Glutamatergic neuron (in vitro differentiated cells): ENCODE measurements at places on chromosomes 3 and 15.

GRCh38 chr15:65215496-65215895 is 4.2 kb upstream of the CILP start:
- no peak for DNase-seq

DNA sequence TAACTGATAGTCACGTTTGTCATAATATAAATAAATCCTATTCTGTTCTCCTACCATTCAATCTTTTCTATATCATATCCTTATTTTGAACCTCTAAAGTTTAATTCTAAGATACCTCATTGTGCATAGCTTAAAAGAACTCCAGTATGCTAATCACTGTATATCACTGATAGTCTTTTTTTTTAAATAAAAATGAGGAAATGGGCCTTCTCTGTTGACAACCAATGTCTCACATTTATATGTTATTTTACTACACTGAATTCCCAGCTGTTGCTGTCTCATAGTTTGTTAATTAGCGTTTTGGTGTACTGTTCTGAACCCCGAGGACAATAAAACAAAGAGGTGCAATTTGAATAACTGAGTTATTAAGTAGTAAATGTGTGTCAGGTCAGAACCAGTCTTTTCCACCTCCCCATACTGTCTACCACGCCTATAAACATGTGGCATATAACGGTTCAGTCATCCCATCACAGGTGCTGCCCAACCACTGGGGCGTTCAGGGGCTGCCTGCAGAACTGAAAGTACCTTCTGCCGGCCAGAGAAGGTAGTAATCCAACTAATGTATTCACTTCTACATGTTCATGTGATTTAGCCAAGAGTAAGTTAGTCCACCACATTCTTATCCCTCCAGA is 14.9 kb downstream of the CBLB start:
- no peak for DNase-seq

DNA sequence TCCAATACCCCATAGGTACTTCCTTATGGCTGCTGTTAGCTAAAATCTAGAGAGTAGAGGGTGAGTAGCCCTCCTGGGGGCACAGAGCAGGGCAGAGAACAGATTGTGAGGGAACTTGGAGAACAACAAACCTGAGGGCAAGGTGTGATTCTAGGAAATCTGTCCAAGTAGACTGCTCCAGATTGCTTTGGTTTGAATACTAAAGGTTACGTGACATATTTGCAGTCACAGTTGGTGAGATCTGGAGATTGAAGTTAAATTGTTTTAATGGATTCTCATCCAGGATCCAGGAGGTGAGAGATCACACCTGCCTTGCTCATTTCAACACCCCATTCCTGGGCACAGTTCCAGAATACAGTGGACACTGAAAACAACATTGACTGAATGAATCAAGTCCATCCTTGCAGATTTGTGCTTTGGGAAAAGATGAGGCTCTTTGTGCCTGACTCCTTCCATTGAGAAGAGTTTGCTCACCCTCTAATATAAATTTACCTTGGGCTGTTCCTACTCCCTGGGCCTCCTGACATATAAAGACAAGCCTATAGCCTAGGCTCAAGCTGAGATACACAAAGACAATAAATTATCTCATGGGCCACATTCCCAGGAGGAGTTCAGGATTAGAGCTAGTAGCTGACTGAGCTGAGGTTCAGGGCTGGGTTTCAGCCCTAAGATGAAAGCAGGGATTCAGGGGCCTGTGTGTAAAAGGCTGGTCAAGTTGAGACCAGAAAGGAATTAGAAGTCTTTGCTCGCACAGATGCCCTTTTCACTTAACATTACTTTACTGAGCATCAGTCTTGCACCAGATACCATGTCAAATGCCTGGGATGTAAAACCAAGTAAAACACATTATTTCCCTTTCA is 400.9 kb upstream of the MCTP2 start:
- DNase-seq = no peak

DNA sequence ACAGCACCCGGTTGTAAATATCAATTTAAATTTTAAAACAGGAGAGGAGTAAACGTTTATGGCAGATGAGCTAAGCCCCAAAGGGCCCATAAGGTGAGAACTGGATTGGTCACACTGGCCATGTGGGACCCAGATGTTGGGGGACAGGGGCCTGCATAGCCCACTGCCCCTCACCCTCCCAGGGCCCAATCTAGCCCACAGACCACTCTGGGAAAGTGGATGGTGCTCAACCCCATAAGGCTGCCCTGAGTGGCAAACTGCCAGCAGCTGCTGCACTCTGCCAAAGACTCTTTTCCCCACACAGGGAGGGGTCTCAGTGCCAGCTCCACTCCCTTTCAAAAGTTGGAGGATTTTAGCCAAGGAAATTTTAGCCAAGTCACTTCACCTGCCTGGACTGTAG is 42.5 kb downstream of the CCDC12 start:
- no peak for DNase-seq

DNA sequence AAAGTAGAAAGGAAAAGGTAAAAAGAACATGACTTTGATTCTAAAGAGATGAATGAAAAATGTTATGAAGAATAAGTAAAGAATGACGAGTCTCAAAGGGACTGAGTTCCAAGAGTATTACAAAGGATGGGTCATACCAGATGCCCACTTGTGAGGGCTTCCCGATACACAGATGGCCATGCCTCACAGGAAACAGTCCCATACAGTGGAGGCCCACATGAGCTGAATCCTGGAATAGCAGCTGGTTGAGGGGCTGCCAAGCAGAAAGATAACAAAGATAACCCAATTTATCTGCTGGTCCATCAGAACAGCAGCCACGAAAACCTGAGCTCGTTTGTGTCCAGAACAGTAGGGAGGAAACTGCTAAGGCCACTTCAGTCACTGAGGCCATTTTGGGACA is 3.7 kb downstream of the SSR3 start:
- no peak for DNase-seq

DNA sequence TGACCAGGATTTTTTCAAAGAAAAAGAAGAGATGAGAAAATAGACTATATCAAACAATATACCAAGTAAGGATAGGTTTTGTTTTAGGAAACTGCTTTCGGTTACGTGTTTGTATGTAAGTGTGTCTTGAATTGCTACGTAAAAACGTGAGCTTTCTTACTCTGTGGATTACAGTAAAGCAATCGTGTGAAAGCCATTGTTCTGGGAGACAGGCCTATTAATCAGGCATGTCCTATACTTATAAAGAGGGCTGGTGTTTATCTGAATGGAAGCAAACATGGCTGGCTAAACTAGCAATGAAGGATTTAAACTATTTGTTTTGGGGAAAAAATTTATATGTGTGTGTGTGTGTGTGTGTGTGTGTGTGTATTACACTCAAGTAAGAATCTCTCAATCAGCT is 2.6 kb downstream of the EHHADH start:
- no peak for DNase-seq

GRCh38 chr3:184346480-184347190 is 9.2 kb downstream of the FAM131A start:
- DNase-seq = no peak

DNA sequence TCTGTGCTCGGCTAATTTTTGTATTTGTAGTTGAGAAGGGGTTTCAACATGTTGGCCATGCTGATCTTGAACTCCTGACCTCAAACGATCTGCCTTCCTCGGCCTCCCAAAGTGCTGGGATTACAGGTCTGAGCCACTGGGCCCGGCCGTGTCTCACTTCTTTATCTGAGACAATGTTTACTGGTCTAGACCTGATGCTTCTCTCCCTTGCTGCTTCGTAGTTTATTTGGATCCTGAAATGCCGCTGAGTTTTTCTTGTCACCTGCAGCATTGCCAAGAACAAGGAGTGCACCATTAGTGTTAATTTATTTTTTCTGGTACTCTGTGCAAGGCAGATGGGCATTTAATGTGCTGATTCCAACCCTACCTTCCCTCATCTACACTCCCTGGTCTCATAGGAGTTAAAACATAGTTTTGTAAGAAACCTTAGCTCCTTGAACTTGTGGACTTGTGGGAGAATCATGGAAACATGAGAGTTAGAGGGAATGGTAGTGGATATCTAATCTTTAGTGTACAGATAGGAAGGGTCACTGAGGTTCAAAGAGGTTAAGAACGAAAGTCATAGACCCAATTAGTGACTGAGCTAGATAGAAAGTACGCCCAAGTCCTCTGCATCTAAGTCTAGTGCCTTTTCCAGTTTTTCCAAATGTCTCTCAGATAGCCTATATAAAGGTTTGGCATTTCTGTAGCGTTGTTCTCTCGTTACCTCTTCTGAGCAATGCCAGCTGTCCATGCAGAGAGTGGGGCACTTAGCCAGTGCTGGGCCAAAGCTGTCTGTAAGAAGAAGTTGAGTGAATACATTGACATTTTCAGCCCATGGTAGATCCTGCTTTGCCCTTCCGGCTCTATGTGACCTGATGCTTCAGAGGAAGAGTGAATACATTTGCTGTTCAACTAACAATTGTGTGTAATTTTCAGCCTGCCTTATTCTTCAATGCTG is 244.1 kb downstream of the LPP start:
- DNase-seq = no peak

DNA sequence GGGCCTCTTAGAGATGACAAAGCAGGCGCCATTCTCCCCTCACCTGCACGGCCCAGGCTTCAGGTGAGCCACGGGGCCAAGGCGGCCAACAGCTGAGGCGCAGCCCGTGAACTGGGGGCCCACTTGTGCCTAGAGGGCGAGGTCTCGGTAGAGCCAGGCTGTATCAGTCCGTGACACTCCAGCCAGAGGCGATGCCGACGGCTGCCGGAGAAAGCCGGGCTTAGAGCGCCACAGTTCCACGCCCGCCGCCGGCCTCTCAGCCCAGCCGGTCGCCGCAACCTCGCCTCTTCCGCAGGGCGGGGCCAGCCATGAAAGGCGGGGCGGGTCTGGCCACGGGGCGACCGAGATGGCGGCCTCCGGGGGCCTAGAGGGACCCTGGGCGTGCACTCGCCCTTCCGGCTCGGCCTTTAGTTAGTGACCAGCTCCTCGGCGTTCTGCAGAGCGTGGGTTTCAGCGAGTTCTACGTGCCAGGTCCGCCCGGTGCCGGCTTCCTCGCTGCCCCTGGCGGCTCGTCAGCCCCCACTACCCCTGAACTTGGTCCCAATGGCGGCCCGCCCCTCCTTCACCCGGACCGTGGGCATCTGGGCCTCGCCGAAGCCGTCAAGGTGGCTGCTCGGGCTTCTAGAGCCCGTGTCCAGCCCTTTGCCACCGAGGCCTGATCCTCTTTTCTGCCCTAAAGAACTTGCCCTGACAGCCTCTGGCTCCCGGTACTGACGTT is at the start of gene ZNF621:
TSS of gene ZNF621 (plus strand) at position 393 of the 718 bp plus-strand sequence. CDS start 881 bp downstream, outside the sequence.
- peak; percentile 96 for DNase-seq

DNA sequence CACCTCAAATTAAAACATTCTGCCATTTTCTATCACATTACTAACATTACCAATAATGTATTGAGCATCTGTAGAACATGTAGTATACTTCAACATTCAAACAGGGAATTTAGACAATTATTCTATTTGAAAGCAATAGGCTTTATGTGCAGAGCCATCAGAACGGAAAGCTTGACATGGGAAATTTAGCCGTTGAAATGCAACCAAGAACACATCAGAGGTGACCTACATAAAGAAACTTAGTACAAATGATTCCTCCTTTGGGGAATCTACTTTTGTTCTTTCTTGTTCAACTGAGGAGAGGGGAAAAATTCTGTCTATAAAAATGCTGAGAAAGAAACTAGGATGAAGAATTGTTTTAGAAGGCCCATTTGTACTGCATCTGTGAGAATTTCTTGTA is 38.6 kb upstream of the RBMS3 start:
- no peak for DNase-seq

DNA sequence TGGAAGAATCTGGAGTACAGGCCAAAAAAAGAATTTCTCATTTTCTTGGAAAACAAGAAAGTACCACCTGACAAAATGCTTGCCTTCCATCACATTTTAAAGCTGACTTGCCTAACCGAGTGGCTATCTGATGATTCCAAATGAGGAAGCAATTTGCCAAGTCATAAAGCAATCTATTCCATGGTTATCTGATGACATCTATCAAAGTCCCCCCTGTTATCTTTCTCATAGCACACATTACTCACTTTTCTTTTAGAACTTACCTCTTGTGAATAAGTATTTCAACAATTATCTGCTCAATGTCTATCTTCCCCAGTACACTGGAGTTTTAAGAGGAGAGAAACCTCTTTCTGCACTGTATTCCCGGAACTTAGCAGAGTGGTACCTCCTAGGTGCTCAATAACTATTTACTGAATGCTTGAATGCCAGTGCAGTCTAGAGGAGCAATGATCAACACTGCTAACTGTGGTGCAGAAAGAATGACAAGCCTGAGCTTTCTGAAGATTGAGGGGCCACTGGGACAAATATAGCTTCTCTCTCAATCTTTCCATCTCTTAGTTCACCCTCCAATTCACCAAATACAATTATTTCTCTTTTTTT is 186.3 kb upstream of the ATP11B start:
- DNase-seq = no peak

DNA sequence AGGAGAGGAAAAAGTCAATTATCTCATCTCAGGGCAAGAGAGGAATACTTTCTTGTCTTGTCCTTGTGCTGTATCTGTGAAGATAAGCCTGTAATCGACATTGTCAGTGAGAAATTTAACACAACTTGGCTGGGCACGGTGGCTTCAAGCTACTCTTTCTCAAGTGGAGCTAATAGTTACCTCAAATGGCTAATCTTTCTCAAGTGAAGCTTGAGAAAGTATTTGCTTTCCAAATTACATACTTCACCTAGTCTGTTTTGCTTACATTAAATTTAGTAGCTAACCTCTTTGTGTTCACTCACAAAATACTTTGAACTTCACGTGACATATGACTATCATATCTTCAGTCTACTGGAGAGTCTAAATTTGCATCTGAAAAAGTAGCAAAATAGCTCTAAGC is 48.3 kb upstream of the B3GALNT1 start:
- DNase-seq = no peak

DNA sequence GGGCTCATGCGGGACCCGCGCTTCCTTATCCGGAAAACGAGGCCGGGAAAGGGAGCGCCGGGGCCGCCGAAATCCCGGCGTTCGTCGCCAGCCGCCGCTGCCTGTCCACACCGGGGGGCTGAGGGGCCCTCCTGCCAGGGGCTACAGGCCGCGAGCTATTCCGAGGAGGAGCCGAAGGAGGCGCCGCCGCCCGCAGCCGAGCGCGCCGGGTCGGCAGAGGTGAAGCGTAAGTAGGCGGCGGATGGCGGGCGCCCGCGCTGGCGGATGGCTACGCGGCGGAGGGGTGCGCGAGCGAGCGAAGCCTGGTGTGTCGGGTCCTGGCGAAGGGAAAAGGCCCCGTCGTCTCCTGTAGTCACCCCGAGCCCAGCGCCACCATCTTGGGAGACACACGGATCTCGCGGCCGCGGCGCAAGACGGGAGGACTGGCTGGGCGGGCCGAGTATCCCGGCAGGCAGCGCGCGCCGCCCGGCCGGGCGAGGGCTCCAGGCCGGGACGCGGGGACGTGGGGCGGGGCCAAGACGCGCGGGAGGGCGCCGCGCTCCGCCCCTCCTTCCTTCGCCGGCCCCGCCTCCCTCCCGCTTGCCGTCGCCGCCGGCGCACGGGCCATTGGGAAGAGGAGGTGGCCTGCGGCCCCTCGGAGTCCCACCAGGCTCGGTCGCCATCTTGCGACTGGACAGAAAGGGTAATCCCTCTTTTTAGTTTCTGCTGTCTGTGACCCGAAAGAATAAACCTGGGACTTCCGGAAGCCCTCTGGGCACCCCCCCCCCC is at the start of gene UBE3A:
TSS of gene UBE3A (minus strand) at position 424 of the 768 bp plus-strand sequence. CDS start 29,917 bp downstream, outside the sequence.
- DNase-seq = peak; percentile 95

DNA sequence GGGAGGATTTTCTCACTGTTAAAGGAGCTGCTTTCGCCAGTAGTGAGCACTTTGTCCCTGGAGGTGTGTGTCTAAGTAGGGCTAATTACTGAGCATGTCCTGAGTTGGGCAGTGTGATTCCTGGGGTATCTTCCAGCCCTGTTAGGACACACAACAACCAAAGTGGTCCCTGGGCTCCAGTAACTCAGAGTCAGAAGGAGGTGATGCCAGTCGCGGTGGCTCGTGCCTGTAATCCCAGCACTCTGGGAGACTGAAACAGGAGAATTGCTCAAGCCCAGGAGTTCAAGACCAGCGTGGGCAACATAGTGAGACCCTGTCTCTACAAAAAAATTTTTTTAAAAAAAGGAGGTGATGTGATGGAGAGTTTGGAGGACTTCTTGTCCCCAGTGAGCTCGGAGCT is 37.5 kb downstream of the PML start:
- no peak for DNase-seq
